ENCODE measurements at places on chromosomes 12 and 14.

DNA sequence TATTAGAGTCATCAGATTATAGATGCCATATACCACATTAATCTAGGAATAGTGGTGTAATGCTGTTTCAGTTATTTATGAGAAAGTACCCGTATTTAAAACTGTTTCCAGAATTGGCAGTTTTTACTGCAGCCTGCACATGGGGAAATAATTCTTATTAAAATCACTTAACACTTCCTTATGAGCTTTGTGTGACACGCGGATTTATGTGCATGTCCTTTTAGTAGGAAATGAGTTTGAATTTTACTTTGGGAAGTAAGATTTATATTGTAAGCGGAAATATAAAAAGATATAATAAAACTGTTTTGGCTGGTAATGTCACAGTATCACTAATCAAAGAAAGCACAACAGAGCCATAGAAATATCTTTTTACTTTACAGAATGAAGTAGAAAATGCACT, 132.9 kb downstream of the TMEM117 start:
- no peak for DNase-seq

GRCh38 chr12:57003395-57003794, 3.0 kb downstream of the ZBTB39 start:
- no peak for DNase-seq

DNA sequence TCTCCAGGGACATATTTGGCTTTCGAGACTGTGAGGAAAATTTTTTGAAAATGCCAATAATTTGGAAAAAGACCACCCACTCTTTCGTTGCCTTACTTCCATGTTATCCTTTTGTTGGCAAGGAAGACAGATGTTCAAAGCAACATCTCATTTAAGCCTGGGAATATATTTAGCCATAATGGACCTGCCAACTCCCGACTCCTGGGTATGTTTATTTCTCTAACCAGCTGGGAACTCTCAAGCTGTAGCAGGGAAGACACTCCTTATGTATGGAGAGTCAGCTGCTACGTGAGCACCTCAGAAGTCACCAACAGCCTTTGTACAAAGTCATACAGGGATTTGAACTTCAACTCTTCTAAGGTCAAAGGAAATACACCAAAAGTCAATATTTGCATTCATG, 96.5 kb upstream of the DAAM1 start:
- DNase-seq, result no peak

DNA sequence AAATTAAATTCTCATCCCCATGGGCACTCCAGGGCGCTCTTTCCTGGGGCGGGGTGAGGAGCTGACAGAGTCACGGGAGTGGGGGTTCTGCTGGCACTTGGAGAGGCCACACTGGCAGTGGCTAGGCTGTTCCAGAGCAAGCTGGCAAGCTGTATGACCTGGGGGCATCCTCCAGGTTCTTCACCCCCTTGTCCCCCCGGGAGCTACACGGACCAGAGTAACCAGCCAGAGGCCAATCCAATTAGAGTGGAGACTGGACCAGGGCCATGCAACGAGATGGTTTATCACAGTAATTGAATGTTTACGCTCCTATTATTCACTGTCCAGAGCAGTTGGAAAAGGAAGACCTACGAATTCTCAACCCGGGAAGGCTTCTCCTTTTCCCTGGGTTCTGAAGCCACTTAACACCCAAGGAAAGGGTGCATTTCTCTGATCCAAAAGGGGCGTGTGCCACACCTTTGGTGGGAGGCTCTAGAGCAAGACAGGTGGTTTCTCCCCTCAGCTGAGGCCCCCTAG, 43.8 kb upstream of the PNMA1 start:
- no peak for DNase-seq

GRCh38 chr12:3293446-3294161, 197.4 kb upstream of the PRMT8 start:
- no peak for DNase-seq

DNA sequence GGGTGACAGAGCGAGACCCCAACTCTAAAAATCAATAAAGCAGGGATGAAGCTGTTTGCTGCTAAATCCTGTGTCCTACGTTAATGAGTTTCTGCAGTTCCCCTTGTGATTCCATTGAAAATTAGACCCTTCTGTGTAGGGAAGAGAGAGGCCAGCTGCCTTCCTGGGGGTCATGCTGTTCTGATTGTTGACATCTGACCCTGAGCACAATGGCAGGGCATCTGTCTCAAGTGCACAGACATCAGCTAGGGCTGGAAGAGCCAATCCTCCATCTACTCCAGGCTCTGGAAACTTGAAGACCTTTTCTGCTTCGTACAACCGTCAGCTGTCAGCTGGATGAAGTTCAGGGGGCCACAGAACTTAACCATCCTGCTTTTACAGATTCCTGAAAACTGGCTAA, 10.1 kb downstream of the FBXL14 start:
- DNase-seq, result no peak

DNA sequence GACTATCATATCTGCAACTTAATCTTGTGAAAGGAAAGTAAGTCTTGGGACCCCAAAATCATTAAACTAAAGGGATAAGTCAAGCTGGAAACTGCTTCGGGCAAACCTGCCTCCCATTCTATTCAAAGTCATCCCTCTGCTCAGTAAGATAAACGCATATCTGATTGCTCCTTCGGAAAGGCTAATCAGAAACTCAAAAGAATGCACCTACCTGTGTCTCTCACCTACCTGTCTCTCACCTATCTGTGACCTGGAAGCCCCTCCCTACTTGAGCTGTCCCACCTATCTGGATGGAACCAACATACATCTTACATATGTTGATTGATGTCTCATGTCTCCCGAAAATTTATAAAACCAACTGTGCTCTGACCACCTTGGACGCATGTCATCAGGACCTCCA, 19.9 kb downstream of the SEC23A start:
- no peak for DNase-seq

- DNase-seq, result no peak
These were observed 25.4 kb downstream of the PPP4R3A start for GRCh38 chr14:91484744-91485143.

DNA sequence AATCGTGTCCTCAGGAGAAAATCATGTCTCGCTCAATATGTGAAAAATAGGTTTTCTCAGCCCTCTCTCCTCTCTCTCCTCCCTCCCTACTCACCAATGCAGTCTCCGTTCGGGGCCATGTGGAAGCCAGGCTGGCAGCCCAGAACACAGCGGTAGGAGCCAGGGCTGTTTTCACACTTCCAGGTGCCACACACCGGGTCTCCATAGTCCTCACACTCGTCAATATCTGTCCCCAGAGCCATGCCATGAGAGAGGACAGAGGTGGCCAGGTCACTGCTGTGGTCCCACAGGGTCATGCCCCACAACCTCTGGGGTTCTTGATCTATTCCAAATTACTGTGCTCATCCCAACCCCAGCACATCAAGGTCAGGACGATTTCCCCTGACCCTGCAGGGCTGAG, 13.5 kb downstream of the ISCA2 start:
- no peak for DNase-seq

- no peak for DNase-seq
These were observed 2.3 kb downstream of the TBX5 start for GRCh38 chr12:114403690-114404066.

Measured in activated CD4-positive, alpha-beta T cell treated with anti-CD3 and anti-CD28 coated beads, Interleukin-2, amount 50 U/mL, for 48 hours (primary cell).